ENCODE measurements at places on chromosomes 11 and 22.

DNA sequence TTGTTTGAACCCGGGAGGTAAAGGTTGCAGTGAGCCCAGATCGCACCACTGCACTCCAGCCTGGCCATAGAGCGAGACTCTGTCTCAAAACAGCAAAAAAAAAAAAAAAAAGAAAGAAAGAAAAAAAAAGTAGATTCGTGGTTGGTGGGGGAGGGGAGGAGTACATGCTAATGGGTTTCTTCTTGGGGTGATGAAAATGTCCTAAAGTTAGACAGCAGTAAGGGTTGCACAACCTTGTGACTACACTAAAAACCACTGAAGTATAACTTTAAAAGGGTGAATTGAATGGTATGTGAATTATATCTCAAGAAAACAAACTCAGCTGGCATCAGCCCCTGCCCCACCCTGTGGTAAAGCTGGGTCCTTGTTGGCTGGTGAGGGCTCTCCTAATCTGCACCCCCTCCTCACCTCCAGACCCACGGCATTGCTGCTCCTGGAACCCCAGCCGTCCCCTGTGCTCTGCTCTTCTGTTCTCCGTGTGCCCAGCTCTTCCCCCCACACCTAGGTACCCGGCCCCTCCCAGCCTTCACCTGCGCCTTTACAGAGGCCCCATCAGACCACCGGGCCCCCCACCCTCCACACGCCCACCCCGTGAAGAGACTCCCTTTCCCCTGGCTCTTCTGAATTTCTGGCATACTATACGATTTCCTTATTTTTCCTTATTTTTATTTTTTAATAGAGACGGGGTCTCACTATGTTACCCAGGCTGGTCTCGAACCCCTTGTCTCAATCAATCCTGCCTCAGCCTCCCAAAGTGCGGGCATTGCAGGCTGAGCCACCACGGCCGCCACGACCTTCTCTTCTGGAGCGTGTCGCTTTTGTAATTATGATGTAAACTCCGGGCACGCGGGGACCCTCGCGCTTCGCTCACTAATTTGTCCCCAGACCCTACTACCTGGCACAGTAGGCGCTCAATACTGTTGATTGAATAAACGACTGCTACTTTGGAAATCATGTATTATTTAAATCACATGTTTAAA, 924 bp upstream of the FADD start:
- H3K27ac ChIP-seq, result peak overlapping the region; percentile 96
- DNase-seq, result no peak
- peaks cover 6% of the 10 kb centered on the region for H3K27me3 ChIP-seq
- peak overlapping the region; percentile 92 for H3K4me3 ChIP-seq
- peaks cover 40% of the 10 kb centered on the region for H3K4me1 ChIP-seq
- peaks cover 28% of the 10 kb centered on the region for H3K36me3 ChIP-seq

DNA sequence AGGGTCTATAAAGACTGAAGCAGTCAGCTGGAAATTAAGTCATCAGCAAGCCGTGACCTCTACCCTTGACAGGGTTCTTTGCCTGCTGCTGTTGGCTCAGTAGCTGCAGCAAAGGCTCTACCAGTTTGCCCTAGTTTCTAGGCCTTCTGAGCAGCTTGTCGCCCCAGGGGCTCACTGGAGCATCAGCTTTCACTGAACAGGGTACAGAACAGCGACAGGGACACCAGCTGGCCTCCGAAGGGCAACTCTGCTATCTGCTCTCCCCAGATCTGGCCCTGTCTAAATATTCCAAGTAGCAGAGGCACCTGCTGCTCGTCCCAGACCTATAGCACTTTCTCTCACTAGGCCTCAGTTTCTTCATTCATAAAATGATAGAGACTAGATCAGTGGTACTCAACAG, 42.4 kb downstream of the SMCO4 start:
- no peak overlapping the region for H3K27ac ChIP-seq
- DNase-seq, result no peak
- no peak overlapping the region for H3K4me3 ChIP-seq
- H3K27me3 ChIP-seq, result no peaks in the 10 kb centered on the region
- H3K4me1 ChIP-seq, result no peaks in the 10 kb centered on the region

GRCh38 chr11:84056653-84057376, 770.6 kb upstream of the CCDC90B start:
- no peak for DNase-seq
- no peak overlapping the region for H3K27ac ChIP-seq
- H3K36me3 ChIP-seq, result no peaks in the 10 kb centered on the region
- no peak overlapping the region for H3K4me3 ChIP-seq
- H3K27me3 ChIP-seq, result no peaks in the 10 kb centered on the region

- H3K27me3 ChIP-seq, result peaks cover 5% of the 10 kb centered on the region
- H3K27ac ChIP-seq, result no peak overlapping the region
- peaks cover under 1% of the 10 kb centered on the region for H3K4me1 ChIP-seq
- DNase-seq, result no peak
- no peaks in the 10 kb centered on the region for H3K36me3 ChIP-seq
Observed at GRCh38 chr22:48536541-48537342, 1290.9 kb downstream of the BRD1 start.

DNA sequence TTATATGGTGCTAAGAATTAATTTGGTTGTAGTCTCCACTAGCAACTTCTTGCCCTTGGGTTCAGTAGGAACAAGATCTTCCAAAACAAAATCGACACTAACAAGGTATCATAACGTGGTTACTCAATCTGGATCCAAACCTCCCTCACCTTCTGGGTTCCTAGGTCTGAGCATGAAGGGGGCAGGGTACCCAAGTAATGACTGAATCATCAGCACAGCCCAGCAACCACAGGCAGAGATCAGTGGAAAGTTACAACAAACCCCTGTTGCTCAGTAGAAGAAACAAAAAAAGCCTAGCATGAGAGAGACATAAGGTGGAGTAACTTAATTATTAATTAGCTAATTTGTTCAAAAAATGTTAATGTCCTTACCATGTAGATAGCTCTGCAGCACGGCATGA, 221.4 kb downstream of the BLID start:
- no peak overlapping the region for H3K27ac ChIP-seq
- peaks cover 11% of the 10 kb centered on the region for H3K27me3 ChIP-seq
- H3K4me1 ChIP-seq, result no peaks in the 10 kb centered on the region
- no peaks in the 10 kb centered on the region for H3K36me3 ChIP-seq
- DNase-seq, result no peak
- no peak overlapping the region for H3K4me3 ChIP-seq

- H3K4me3 ChIP-seq, result no peak overlapping the region
- no peak for DNase-seq
- H3K4me1 ChIP-seq, result no peaks in the 10 kb centered on the region
- no peaks in the 10 kb centered on the region for H3K27me3 ChIP-seq
Observed at GRCh38 chr11:94107363-94107762, 21.3 kb upstream of the PANX1 start.

DNA sequence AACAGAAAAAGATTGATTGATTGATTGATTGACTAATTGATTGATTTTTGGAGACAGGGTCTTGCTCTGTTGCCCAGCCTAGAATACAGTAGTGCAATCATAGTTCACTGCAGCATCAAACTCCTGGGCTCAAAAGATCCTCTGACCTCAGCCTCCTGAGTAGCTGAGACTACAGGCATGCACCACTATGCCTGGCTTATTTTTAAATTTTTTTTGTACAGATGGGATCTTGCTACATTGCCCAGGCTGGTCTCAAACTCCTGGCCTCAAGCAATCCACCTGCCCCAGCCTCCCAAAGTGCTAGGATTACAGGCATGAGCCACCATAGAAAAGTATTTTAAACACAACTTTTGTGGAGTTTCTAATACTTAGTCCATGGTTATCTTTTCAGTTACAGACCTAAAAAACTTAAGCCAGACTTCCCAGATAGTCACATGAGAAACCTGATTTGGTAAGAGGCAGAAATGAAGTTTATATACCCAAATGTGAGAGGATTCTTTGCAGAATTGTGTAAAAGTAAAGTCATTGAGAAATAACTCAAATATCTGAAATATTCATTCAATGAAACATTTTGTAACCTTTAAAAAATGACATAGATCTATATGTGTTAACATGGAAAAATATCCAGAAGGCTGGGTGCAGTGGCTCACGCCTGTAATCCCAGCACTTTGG, 186.5 kb downstream of the SWAP70 start:
- peaks cover 21% of the 10 kb centered on the region for H3K36me3 ChIP-seq
- H3K4me1 ChIP-seq, result peaks cover 16% of the 10 kb centered on the region
- H3K27me3 ChIP-seq, result no peaks in the 10 kb centered on the region
- no peak for DNase-seq
- H3K4me3 ChIP-seq, result no peak overlapping the region
- H3K27ac ChIP-seq, result no peak overlapping the region

DNA sequence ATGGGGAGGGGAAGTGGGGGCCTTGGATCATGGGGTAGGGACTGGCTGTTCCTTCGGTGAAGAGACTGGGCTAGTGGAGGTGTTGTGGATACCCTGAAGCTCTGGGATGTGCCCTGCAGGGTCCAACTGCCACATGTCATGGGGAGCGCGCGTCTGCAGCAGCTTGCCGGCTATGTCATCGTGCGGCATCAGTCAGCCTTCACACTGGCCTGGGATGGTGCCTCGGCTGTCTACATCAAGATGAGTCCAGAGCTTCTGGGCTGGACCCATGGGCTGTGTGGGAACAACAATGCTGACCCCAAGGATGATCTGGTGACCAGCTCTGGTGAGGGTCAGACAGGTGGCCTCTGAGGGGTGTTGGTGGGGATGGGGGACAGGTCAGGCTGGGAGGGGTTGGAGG, 9.9 kb downstream of the OTOG start:
- no peak overlapping the region for H3K27ac ChIP-seq
- H3K27me3 ChIP-seq, result peaks cover 34% of the 10 kb centered on the region
- no peak overlapping the region for H3K4me3 ChIP-seq
- H3K4me1 ChIP-seq, result peaks cover 5% of the 10 kb centered on the region

DNA sequence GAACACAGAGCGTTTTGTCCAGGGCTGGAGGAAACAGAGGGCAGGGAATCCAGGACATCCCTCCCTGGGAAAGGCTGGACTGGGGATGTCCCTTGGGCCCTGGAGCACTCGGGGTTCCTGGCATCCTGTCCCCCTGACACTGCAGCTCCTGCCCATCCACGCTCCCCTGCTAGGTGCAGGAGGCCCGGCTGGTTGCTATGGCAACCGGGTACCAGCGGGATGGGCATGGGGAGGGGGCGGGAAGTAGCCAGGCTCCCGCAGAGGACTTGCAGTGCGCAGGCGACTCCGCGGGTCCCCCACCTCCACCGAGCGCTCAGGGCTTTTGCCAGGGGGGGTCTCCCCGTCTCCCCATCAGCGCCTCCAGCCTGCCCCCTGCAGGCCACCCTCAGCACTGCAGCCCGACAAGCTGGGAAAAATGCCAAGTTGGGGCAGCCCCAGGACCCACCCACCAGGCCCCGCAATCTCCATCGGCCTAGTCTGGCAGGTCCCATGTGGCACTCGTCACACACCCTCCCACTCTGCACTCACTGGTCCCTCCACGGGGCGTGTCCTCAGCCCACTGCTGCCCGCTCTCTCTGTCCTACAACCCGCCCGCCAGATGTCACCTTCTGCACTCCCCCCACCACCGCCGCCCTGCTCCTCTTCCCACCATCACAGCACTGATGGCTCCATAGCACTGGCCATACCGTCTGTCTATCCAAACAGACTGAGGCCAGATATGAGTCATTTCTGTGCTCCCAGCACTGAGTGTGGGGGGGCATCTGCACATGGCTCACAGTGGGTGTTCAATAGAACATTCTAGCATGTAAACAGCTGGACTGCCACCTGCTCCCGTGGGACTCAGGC, 31.5 kb downstream of the KIAA0930 start:
- H3K27ac ChIP-seq, result no peak overlapping the region
- H3K4me3 ChIP-seq, result no peak overlapping the region
- H3K4me1 ChIP-seq, result peaks cover 17% of the 10 kb centered on the region
- peaks cover 39% of the 10 kb centered on the region for H3K36me3 ChIP-seq
- H3K27me3 ChIP-seq, result no peaks in the 10 kb centered on the region
- DNase-seq, result no peak

DNA sequence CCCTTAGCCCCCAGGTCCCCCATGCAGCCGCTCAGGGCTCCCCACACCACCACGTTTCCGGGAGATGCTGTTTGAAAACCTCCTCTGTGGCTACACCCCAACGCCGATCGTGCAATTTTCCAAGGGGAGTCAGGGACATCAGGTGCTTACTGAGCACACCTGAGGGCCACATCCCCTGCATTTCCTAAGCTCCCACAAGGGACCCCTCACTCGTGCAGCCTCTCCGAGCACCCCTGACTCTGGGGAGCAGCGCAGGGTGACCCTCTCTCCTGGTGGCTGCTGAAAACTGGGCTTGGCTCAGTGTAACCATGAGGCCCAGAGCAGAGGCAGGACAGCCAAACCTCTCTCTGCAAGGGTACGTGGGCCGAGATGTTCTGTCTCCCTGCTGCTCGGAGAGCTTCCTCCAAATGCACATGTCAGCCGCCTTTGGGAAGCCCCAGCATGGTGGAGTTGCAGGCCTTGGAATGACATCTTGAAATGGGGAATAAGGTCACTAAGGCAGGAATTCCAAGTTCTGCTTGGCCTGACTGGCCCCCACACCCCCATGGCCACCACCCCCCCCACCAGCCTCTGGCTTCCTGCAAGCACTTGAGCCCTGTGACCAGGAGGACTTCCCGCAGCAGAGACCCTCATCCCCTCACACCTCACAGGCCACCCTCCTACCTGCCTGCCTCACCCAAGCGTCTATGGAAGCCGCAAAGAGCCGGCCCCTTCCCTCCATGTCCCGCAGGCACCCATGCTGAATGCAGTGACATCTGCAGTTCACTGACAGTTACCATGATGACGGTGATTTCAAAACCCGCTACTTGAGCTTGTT, 257.4 kb downstream of the BRD1 start:
- DNase-seq, result no peak
- no peaks in the 10 kb centered on the region for H3K27me3 ChIP-seq
- no peak overlapping the region for H3K4me3 ChIP-seq
- peaks cover 16% of the 10 kb centered on the region for H3K36me3 ChIP-seq
- peaks cover 6% of the 10 kb centered on the region for H3K4me1 ChIP-seq

- no peaks in the 10 kb centered on the region for H3K27me3 ChIP-seq
- no peaks in the 10 kb centered on the region for H3K36me3 ChIP-seq
- H3K4me3 ChIP-seq, result no peak overlapping the region
- H3K27ac ChIP-seq, result no peak overlapping the region
Observed at GRCh38 chr11:105786741-105787140, 176.9 kb downstream of the GRIA4 start.

DNA sequence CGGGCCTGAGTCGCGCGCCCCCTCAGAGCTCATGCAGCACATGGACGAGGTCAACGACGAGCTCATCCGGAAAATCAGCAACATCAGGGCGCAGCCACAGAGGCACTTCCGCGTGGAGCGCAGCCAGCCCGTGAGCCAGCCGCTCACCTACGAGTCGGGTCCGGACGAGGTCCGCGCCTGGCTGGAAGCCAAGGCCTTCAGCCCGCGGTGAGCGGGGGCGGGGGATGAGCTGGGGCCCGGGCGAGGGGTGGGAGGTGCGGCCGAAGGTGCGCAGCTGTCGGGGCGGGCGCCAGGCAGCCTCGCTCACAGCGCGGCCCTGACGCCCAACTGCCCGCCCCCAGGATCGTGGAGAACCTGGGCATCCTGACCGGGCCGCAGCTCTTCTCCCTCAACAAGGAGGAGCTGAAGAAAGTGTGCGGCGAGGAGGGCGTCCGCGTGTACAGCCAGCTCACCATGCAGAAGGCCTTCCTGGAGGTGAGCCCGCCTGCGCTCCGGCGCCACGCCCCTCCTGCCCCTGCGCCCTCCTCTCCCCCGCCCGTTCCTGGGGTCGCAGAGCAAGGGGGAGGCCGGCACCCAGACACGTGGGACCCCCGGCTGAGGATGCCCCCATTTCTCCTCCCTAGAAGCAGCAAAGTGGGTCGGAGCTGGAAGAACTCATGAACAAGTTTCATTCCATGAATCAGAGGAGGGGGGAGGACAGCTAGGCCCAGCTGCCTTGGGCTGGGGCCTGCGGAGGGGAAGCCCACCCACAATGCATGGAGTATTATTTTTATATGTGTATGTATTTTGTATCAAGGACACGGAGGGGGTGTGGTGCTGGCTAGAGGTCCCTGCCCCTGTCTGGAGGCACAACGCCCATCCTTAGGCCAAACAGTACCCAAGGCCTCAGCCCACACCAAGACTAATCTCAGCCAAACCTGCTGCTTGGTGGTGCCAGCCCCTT, 20.5 kb downstream of the EPS8L2 start:
- peaks cover 3% of the 10 kb centered on the region for H3K27me3 ChIP-seq
- H3K4me1 ChIP-seq, result peaks cover 13% of the 10 kb centered on the region

All from stimulated activated naive B cell treated with anti-CD40 and anti-IgM and Interleukin-4, amounts not matched to agents 10 μg/mL and 1 μg/mL and 100 μg/mL, for 72 hours (primary cell).